ENCODE measurements at places on chromosomes 2 and 18.
A peak's percentile ranks its signal among the peaks of the same experiment; 100 is the strongest.

- no peak for DNase-seq
Measured at GRCh38 chr2:217219164-217219520, 359.3 kb upstream of the TNP1 start.

DNA sequence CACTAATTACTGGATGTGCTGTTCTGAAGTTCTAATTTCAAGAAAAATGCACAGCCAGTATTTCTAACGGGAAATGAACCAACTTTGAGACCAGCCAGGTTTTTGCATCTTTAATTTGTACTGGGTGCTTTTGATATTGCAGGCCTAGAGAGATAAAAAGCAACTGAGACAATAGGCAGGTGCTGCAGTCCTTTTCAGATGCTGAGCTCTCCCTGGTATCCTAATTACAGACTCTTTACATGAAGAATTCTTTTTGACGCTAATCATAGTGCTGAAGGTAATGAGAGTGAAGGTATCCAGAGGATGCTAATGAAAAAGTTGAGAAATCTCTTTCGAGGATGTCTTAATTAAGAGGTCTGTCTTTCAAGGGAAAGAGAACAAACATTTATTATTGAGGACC is 85.1 kb downstream of the SERPINB8 start:
- DNase-seq = no peak

DNA sequence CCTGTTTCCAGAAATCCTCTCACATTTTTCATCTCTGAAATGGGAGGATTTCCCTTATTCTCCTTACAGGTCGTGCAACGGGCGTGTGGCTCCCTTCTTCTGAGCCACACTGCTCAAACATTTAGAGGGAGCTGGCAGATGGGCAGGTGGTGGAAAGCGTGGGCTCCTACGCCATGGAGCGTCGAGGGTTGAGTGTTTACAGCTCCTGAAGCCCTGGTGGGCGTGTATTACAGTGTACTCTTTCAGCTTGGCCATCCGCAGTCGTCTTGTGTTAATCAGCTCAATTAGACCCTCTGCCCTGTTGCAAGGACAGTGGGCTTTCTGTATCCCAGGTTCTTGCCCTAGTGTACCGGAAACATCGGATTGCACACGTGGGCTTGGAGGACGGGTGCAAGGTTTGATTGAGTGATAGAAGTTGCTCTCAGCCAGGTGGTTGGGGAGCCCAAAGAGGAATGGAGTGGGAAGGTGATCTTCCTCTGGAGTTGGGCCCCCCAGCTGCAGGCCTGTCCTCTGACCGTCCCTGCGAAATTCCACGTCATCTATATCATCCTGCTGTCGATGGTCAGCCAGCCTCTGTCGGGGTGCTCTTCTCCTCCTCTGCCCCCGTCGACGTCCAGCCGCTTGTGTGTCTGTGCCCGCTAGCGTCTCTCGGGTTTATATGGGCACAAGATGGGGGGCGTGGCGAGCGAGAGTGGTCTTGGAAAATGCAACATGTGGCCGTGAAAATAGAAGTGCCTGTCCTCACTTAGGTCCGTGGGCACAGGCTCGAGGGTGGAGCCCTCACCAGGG is 120.3 kb upstream of the DSEL start:
- no peak for DNase-seq

DNA sequence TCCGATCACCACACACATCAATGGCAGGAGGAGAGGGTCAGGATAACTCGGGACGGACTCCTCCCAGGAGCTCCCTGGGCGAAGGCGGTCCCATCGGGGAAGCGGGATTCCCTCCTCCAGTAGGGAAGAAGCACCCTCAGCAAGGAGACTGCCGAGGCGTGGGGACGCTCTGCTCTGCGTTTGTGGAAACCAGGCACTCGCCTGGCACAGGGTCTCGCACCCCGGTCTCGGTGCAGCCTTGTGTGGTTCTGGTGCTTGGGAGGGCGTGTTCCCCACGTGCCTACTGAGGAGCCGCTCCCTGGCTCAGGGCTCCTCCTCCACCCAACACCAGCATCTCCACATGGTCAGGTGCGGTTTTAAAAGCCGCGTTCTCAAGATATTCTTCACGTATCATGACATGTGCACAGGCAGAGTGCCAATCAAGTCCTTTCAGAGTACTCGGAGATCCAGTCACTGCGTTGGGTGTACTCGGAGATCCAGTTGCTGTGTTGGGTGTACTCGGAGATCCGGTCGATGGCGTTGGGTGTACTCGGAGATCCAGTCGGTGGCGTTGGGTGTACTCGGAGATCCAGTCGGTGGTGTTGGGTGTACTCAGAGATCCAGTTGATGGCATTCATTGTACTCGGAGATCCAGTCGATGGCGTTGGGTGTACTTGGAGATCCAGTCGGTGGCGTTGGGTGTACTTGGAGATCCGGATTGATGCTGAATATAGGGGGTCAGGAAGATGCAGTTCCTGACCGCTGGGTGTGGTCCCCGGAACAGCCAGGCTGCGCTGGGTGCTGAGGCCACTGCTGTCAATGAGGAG is 117.5 kb downstream of the RTP5 start:
- no peak for DNase-seq

GRCh38 chr2:43133708-43134570 is 92.5 kb downstream of the ZFP36L2 start:
- peak; percentile 50 for DNase-seq

DNA sequence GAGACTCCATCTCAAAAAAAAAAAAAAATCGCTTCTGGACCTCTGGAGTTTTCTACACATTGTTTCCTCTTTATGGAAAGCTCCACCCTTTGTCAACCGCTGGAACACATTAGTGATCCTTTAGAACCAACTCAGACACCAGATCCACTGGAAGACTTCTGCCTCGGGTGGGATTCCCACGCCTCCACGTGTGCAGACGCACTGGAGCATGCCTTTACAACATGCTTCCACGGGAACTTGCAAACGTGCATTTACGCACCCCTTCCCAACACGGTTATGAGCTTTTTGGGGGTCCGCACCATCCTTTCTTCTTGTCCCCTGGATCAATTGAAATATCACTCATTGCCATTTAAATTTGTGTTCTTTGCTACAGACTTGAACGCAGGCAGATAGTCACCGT is 5.1 kb downstream of the CYS1 start:
- DNase-seq = no peak

DNA sequence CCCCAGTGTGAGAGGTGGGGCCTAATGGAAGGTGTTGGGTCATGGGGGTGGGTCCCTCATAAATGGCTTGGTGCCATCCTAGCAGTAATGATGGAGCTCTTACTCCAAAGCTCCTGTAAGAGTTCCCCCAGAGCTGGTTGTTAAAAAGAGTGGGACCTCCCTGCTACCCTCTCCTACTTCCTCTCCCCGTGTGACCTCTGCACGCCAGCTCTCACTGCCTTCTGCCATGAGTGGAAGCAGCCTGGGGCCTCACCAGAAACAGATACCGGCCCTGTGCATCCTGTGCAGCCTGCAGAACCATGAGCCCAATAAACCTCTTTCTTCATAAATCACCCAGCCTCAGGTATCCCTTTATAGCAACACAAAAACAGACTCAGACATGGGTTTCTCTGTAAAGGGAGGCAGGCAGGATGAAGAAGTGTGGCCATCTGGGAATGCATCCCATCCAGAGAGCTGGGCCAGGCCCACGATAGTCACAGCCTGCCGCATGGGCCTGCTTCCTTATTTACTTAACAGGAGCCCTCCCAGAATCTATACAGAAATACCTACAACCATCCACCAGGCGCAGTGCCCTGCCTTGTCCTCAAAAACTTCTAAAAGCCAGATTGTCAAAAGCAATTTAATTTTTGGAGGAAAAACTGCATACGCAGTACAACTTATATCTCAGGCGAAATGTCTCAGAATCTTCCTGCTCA is 7.5 kb downstream of the PRLH start:
- no peak for DNase-seq

GRCh38 chr2:203533676-203534591 is 1.2 kb downstream of the RAPH1 start:
- no peak for DNase-seq

DNA sequence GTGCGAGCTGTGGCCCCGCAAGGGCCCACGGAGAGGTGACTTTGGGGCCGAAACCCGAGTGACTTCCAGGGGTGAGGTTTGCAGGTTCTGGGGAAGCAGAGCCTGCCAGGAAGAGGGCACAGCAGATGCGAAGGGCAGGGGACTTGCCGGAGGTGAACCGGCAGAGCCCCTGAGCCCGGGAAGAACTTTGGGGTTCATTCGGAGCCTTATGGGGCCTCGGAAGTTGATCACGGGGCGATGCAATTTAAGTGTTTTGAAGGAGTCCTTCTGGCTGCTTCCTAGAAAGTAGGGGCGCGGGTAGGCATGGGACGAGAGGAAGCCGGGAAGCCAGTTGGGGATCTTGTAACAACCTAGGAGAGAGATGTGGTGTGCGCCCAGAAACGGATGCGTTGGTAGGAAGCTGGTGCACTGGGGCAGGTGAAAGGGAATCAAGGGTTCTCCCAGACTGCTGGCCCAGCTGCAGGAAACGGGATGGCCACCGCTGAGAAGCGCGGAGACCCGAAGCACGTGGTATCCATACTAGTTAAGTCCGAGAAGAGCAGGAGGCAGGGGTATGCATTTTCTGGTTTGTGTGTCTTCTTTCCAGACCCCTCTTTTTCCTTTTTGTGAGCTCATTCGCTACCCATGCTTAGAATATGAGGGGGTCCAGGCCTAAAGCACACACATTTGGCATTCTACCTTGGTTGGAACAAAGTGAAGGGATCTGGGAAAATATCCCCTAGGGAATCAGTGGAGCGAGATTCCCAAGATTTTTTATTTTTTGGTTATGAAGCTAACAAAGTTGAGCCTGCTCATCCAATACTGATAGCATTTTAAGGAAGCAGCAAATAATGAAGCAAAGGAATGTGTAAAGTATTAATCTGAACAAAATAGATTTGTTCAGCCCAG is 758 bp downstream of the SCLY start:
- no peak for DNase-seq

DNA sequence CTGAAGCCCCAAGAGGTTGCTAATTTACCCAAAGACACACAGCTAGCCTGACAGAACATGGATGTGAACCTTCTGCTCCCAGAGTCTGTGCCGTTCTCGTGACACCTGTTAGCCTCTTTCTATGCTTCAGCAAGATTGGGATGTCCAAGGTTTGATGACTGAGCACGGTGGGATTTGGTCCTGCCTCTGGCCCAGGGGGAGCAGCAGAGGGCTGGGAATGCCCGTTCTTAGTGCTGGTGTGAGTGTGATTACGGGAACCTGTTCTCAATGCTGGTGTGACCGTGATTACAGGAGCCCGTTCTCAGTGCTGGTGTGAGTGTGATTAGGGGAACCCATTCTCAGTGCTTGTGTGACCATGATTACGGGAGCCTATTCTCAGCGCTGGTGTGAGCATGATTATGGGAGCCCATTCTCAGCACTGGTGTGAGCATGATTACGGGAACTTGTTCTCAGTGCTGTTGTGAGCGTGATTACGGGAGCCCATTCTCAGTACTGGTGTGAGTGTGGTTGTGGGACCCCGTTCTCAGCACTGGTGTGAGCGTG is 67.3 kb upstream of the SNTG2 start:
- no peak for DNase-seq

GRCh38 chr2:112092286-112093041 is 37.4 kb downstream of the TMEM87B start:
- DNase-seq = no peak

DNA sequence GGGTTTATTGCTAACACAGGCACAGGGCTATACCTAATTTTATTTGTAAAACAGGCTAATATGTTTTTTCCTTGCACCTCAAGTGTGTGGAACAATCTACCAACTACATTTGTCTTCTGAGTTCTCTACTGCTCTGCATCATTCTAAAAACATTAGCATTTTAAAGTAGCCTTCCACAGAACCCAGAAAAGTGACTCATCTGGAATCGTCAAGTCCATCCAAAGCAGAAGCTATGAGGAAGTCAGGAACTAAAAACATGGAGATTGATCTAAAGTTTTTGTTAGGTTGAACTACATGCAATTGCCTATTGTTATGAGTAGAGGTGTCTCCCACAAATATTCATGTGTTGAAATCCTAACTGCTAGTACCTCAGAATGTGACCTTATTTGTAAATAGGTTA is 70.9 kb downstream of the SUCLG1 start:
- DNase-seq = no peak

DNA sequence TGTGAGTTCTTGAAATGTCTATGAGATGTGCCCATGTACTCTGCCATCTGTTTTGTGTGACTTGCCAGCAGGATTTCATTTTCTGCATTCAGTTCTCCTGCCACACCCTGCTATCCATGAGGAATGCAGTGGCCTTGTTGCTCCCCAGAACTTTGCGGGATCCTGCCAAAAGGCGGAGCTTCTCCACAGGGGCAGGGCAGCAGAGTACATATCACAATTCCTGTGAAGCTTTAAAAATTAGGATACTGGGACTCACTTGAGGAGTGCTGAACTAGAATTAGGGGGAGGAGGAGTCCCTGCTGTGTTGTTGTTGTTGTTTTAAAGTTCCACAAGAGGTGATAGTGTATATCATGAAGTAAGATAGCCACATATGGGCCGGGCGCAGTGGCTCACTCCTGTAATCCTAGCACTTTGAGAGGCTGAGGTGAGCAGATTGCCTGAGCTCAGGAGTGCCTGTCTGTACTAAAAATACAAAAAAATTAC is 76.4 kb downstream of the TANC1 start:
- no peak for DNase-seq

DNA sequence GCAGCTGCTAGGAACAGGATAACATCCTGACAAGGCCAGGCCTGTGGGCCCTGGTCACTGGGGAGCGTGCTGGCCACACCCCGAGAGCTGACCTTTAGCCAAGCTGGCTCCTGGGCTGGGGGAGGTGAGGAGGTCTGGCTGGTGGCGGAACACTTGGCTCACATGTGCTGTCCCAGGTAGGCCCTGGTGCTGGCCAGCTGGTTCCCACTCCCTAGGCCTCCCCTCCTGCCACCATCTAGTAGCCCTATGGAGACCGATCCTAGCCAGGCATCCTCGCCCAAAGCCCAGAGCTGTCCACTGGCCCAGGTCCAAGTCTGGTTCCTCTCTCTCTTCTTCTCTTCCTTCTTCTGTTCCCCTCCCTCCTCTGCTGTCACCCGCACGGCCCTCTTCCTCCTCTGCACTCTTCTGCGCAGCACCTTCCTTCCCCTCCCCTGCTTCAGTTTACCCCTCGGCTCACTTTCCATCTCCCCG is 52.4 kb downstream of the TNS1 start:
- DNase-seq = no peak

DNA sequence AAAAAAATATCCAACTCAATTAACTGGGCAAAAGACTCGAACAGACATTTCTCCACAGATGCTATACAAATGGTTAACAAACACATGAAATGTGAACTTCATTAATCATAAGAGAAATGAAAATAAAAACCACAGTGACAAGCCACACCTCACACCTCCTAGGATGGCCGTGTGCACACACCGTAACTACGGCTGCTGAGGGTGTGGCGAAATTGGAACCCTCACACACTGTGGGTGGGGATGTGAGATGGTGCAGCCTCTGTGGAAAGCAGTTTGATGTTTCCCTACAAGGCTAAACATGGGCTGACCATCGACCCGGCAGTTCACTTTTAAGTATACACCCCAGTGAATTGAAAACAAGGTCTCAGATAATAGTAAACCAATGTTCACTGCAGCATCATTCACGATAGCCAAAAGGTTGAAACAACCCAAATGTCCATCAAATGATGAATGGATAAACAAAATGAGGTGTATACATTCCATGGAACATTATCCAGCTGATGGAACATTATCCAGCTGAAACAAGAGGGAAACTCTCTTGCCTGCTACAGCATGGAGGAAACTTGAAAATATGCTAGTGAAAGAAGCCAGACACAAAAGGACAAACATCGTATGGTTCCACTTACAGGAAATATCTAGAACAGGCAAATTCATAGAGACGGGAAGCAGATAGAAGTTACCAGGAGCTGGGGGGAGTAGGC is 32.2 kb downstream of the ZAP70 start:
- no peak for DNase-seq
